ENCODE measurements at places on chromosomes 11 and 22. TPM values are rescaled to one million over a fixed set of nuclear protein-coding genes. Genes with fewer than 3 reads are reported as not detected.

Gene SMCO4
- 27.5 TPM for total RNA-seq

DNA sequence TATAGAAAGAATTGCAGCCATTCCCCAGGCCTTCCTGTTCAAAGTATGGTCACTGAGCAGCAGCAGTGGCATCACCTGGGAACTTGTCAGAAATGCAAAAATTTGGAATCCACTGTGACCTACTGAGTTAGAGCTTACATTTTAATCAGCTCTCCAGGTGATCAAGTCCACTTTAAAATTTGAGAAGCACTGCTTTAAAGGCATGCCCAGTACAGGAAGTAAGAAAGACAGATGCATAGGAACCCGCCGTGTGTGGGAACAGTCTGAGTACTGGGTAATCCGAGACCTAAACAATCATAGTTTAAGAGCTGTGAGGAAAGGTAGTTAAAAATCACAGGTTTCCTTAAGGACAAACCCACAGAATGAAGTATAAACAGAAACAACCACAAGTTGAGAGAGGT lies 462.4 kb downstream of the RAB38 start:
- DNase-seq: no peak

DNA sequence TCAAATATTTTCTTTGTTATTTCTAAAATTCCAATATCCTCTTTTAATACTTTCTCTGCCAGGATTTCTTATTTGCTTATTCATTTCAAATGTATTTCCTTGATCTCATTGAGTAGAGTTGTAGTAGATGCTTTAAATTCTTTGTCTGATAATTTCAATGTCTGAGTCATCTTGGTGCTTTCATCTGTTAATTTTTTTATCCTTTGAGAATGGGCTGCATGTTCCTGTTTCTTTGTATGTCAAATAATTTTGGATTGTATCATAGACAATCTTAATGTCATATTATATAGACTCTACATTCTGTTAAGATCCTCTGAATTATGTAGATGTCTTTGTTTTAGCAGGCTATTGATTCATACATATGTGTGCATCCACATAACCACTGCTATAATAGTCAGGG lies 57.5 kb downstream of the MYEOV start:
- no peak for DNase-seq

Gene PRODH
- 0.11 TPM for total RNA-seq

- DNase-seq: no peak
Measured at GRCh38 chr11:97912629-97913028, 1108.1 kb upstream of the CNTN5 start.

DNA sequence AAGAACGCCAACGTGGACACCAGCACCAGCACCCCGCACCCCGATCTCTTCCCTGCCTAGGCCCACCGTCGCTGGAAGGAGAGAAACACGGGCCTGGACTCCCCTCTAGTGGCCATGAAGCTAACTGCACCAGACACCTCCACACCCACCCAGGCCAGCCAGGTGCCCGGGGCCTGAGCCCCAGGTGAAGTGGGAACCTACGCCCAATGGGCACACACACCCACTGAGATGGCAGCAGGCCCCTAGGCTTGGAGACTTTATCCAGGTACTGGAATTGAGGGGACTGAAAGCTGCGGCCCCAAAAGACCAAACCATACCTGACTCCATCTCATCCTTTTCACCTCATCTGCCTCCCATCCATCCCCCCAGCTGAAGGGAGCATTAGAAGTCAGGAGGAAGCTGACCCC lies 81.0 kb downstream of the BUD13 start:
- peak; percentile 51 for DNase-seq

DNA sequence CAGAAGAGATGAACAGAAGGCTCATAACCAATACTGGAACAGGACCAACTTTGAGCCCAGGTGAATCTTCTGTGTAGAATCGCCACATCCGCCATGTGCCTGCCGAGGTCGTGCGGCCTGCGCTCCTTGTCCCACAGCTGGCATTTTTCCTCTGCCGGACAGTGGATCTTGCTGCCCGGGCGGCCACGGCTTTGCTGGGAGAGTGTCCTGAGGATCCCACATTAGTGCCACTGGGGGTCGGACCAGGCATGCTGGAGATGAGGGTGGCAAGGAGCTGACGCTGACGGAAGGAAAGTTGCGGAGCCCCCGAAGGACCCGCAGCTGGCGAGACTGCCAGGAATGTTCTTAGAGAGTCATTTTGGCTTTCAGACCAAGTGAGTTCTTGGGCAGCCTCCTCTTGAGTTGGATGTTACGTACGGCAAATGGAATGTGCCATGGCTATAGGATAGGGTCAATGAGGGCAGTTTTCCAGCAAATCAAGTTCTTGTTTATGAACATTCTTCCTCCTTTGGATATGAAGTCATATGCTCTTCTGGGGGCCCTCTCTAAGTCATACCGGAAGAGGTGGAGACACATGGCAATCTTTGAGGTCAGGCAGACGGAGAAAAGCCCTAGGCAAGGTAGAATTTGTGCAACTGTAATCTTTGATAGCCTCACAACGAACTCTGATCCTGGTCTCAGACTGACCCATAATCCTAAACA lies 57.4 kb upstream of the NUP160 start:
- peak; percentile 73 for DNase-seq

Gene SLC22A6
- total RNA-seq: not detected

GRCh38 chr22:43744700-43745410 lies 67.2 kb downstream of the EFCAB6 start:
- no peak for DNase-seq

Gene TEAD1
- total RNA-seq: 37.2 TPM

- DNase-seq: no peak
Measured at GRCh38 chr22:42160830-42161696, 30.5 kb upstream of the CYP2D6 start.

DNA sequence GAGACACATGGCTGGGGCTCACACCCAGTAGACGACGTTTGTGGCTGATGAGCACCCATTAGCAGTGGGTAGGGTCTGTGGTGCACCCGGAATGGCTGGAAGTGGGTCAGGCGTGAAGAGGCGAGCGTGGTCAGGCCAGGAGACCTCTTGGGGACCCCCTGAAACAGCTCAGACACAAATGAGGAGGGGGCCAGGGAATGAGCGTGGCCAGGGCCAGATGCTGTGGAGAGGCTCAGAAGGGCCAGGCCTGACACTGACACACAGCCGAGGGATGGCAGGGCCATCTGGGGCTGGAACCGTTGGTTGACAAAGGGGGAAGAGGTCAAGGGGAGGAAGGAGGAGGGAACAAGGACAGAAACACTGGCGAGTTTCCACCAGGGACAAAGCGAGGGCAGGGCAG lies 162.8 kb downstream of the SHANK2 start:
- DNase-seq: no peak

DNA sequence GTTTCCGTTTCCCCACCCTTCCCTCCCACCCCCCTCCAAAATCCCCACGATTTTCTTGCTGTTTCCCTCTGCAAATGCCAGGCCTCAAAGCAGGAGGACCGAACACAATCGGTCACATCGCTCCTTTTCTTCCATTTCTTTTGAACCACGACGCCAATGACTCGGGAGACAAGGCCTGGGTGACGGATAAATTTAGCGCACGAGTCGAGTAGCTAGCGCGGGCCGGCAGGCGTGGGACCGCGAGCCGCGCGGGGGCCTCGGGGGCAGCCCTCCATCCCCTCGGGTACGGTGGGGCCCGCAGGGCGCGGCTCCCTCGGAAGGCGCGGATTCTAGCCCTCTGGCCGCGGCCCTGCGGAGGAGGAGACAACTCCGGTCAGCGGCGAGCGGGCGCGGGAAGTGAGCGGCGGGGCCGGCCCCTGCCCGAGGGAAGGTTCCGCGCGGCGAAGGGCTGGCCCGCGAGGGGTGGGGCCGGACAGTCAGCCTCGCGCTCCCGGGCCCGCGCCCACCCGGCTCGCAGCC lies 414 bp downstream of the JOSD1 start:
- no peak for DNase-seq

Gene SPI1
- total RNA-seq: not detected

DNA sequence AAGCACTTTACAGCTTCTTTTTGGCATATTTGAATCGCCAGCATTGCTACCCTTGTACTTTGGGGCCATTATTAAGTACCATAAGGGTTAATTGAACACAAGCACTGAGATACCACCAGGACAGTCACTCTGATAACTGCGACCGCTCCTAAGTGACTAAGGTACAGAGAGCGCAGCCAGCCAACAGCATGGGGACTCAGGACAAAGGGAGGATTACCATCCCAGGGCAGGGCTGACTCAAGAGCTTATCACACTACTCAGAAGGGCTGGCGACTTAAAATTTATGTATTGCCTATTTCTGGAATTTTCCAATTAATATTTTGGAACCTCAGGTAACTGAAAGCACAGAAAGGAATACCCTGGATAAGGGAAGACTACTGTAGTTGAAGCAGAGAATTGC lies 479 bp downstream of the ZNF280A start:
- DNase-seq: no peak

DNA sequence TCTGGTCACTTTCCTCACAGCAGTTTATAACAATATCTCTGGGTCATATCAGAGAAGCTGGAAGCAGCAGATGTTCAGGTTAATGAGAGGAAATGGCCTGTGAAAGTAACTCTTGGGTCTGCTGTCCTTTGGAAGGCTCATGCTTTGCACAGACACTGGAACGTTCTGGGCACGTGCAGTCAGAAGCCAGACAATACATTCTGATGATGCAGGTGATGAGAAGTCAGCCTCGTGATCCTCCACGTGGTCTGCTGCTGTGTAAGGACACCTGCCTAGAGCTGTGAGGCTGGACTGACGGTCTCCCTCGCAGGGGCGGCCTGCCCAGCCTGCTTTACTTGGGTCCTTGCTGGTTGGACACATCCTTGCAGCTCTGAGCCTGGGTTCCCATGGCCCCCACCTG lies 18.8 kb upstream of the ADORA2A start:
- DNase-seq: no peak

- no peak for DNase-seq
Measured at GRCh38 chr11:62902932-62903331, 18.2 kb downstream of the CHRM1 start.

- DNase-seq: peak; percentile 40
Measured at GRCh38 chr11:58576887-58577471, 1.3 kb upstream of the LPXN start.

DNA sequence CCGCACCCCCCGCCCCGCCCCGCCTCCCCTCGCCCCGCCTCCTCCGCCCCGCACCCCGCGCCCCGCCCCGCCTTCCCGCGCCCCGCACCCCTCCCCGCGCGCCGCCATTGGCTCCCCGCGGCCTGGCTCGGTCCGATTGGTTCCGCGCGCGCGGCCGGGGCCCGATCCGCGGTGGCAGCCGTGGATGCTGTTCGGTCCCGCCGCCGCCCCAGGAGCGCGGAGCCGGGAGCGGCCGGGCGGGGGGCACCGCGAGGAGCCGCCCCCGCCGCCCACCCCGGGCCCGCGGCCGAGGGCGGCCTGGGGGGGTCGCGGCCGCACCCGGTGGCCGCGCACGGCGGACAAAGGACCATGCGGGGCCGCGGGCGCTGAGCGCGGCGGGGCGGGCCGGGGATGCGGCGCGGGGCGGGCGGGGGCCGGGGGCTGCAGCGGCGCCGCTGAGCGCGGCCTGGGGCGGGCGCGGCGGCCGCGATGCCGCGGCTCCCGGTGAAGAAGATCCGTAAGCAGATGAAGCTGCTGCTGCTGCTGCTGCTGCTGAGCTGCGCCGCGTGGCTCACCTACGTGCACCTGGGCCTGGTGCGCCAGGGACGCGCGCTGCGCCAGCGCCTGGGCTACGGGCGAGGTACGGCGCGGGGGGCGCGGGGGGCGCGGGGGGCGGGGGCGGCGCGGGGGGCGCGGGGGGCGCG lies at the start of gene B4GALNT4:
Gene B4GALNT4 (plus strand): TSS at position 164 of the 683 bp plus-strand sequence. CDS start 305 bp downstream, at position 469.
- peak; percentile 42 for DNase-seq

Gene AIFM3
- total RNA-seq: 2.0 TPM

Gene OR52A1
- not detected for total RNA-seq

- peak; percentile 59 for DNase-seq
Measured at GRCh38 chr11:46277622-46278386, at the start of gene CREB3L1. Gene CREB3L1, plus strand, starts transcription at chr11:46277662. Its CDS starts 450 bp downstream, at chr11:46278112.

Gene POLR2F
- total RNA-seq: 183 TPM

- DNase-seq: no peak
Measured at GRCh38 chr11:119424775-119425174, 1.8 kb upstream of the THY1 start.

DNA sequence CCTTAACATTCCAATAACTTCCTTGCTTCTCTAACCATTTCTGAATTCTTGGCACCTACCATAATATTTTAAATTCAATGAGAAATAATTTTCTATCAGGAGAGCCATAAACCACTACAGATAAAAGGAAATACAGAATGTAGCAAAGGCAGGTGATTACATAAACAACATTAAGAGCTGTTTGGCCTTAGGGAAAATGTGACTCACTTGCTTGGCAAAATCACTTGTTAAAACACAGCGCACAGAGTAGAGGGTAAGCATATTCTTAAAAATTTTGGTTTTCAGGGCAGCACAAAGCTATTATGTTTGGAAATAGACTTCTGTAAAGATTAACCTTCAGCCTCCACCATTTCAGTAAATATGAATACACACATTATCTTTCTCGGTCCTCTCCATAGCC lies 26.4 kb downstream of the IZUMO1R start:
- no peak for DNase-seq

Gene BAIAP2L2
- 16.2 TPM for total RNA-seq

- no peak for DNase-seq
Measured at GRCh38 chr11:77175869-77176539, 48.0 kb downstream of the MYO7A start.

GRCh38 chr11:17807034-17807433 lies 72.5 kb downstream of the KCNC1 start:
- DNase-seq: no peak

Gene NEFH
- total RNA-seq: not detected

DNA sequence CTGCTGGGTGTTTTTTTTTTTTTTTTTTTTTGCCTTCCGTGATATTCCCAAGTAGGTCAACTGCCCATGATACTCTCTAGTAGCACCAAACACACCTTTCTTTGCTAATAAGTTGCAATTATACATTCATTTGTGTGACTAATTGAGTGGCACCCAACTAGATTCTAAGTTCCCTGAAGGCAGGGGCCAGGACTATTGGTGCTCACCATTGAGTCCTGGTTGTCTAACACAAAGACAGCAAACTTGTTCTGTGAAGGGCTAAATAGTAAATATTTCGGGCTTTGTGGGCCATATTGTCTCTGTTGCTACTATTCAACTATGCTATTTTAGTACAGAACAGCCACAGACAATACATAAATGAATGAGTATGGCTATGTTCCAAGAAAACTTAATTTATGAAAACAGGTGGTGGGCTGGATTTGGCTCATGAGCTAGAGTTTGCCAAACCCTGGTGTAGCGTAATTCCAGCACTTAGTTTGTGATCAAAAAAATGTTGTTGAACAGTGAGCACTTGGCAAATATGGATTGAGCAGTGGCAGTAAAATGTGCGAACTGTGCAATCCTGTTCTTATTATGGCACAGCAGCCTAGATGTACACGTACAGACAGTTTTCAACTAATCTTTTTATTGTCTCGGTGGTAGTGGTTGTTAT lies 11.3 kb downstream of the ENDOD1 start:
- no peak for DNase-seq

Gene SLC5A1
- total RNA-seq: not detected

DNA sequence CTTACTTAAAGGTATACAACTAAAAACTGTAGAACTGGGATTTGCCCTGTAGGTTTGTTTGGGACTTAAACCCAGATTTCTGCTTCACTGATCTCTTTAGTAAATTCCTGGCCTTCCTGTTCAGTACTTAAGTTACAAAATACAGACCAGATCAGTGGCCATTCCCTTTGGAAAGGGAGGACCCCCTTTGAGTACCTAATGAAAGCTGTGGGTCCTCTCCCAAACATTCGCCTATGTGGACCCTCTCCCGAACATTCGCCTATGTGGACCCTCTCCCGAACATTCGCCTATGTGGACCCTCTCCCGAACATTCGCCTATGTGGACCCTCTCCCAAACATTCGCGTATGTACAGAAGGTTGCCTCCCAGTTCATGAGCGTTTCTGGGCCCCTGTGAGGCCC lies 10.3 kb downstream of the L3MBTL2 start:
- DNase-seq: no peak

Gene PSMC3
- total RNA-seq: 370 TPM

GRCh38 chr11:92638678-92639077 lies 330.8 kb upstream of the MTNR1B start:
- DNase-seq: no peak
